ENCODE measurements at places on chromosomes 1 and 21.

GRCh38 chr1:108843390-108844137, 13.3 kb downstream of the AKNAD1 start:
- DNase-seq, result no peak

DNA sequence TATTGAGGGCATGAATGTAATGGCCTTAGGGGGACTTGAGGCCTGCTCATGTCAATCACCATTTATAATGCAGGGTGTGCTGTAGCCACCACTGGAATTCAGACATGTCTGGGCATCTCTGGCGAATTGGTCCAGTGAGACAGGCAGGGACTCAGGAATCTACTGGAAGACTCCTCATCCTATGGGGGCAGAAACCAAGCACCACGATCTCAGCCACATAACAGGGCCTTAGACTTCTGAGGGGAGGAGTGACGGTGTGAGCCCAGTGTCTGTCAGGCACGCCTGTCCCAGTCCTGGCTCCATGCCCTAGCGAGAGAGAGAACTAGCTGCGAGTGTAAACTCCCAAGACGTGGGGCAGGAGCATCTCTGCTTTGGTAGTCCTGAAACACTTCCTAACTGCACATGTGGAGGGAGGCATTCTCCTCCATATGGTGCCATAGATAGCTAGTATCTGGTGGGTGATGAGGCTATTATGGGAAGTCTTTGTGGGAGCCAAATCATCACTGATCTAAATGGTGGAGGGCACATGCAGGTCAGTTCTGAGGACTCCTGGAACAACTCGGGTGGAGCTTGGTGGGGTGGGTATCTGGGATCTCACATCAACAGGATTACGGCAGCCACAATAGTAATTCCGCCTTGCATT, 29.8 kb upstream of the KIAA0040 start:
- no peak for DNase-seq

DNA sequence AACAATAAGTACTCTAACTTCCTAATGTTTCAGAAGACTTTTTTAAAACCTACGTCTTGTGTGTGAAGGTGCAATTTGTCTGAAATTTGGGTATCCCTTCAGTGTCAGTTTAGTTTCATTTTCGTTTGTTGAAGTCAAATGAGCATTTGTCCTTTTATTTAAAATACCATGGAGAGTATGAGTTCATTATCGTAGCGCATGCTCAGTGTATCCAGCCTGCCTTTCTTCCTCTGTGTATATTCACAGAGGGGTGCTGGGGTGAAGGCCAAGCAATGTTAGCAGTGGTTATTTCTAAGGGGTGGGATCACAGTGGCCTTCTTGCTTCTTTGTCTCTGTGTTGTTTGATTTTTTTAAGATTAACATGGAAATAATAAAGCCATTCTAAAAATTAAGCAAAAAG, 43.2 kb downstream of the CNN3 start:
- no peak for DNase-seq

- no peak for DNase-seq
Measured at GRCh38 chr1:199837321-199837720, 190.2 kb upstream of the NR5A2 start.

DNA sequence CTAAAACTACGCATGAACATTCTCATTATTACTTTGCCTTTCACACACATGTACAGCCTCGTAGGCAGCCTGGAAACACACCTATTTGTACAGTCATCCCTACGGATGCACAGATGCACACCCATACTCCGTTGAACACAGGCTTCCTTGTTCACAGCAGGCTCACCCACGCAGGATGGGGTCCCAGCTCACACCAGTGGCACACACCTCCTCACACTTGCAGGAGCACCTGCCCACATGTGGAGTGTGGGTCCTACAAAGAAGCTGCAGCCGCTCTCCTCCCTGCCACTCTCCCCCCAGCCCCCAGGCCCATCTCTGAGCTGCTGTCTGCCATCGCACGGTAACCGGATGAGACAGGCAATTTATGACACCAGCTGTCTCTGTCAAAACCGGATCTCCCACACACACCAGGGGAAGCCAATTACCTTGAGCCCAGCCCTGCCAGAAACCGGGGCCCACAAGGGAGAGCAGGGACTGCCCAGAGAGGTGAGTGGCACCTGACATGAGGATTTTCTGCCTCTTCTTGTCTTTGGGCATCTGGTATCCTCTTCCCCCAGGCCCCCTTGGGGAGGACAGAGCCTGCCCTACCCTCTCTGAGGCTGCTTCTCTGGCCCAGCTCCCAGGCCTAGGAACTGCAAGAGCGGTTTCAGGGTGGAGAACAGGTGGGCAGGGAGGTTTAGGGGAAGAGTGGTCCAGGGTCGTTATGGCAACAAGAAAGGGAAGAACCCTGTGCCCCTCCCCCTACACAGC, 175.4 kb downstream of the IGSF21 start:
- no peak for DNase-seq

GRCh38 chr1:157137408-157138219, 581 bp downstream of the ETV3 start:
- no peak for DNase-seq

GRCh38 chr1:205369701-205370123, 13.0 kb upstream of the KLHDC8A start:
- DNase-seq, result no peak

DNA sequence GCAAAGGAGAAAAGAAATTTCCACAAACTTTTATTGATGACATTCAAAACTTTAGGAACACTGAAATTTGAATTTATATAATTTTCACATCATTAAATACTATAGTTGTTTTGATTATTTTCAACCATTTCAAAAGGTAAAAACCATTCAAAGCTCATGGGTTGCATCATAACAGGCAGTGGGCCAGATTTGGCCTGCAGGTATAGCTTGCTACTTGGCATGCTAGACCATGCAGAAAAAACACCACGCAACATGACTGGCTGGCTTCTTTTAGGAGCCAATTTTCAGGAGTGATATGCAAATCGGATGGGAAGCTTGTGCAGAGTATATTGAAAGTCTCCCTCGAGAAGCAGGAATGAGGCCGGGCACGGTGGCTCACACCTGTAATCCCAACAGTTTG, 144.8 kb downstream of the GLUL start:
- no peak for DNase-seq

DNA sequence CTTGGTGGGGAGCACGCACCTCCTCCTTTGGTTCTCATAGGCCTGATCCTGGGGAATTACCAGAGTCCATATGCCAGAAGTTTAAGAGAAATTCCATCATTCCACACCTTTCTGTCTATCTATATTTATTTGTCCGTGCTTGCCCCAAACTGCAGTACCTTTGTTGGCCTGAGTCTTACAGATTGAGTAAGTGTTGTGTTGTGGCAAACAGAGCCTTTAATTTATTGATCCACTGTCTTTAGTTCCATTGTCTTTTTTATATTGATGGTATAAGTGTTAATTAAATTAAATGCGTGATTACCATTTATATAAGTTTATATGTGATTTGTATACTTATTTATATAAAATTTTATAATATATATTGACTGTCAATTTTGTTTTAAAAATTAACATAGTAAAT, 4.9 kb downstream of the SH3BGR start:
- no peak for DNase-seq

DNA sequence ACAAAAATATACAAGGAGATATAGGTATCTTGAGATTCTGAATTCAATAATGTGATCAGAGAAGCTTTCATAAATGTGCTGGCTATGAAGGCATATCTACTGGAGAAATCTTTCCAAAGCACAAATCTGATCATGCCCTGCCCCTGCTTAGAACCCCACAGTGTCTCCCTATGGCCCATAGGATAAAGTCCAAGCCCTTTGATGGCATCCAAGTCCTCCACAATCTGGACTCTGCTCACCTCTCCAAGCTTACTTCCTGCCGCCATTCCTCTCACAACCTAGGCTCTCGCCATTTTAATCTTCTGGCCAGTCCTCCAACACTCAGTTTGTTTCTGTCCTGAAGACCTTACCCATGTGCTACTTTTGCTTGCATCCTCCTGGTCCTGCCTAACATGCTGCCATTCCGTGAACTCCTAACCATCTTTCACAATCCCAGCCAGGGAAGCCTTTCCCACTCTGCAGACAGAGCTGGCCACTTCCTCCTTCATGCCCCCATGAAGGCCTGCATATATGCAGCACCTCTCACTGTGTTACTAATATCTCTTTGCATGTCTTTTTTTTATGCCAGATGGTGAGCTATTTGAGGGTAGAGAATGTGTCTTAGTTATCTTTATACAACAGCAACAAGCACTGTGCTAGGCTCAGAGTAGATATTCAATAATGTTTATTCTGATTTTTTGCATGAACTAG, 5.6 kb upstream of the ATP1A1 start:
- no peak for DNase-seq

DNA sequence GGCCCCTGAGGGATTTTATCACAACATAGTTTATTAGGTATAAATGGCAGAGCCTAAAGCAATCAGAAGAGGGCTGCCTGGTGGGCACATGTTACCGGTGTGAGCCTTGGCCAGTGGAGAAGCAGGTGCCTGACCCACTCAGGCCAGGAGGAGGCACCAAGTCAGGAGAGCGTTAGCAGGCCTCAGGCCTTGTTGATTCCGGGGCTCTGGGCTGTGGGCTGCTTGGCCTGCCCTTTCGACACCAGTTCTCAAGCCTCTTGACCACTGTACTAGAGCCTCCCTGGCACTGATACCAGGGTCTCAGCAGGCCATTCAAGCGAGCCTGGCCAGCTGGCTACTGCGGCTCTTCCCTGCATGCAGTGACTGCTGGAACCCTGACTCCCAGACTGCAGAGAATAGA, 20.8 kb downstream of the CLDN14 start:
- no peak for DNase-seq

DNA sequence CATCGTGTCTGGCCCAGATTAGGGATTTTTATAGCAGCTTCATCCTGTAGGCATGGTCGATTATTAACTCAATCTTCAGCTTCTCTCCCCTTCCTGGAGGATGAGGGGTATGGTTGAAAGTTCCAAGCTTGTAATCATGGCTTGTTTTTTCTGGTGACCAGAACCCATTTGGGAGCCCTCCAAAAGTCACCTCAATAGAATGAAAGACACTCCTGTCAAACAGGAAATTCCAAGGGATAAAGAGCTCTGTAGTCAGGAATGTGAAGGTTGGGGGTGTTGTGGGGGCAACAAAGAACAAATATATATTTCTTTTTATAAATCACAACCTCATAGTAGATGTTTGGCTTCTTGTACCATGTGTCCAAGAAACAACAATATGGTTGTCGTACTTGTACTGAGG, 212.7 kb upstream of the ESRRG start:
- DNase-seq, result no peak

- no peak for DNase-seq
Measured at GRCh38 chr1:232319072-232319471, 310.9 kb downstream of the SIPA1L2 start.

GRCh38 chr1:223083831-223084230, 59.2 kb downstream of the TLR5 start:
- DNase-seq, result no peak

DNA sequence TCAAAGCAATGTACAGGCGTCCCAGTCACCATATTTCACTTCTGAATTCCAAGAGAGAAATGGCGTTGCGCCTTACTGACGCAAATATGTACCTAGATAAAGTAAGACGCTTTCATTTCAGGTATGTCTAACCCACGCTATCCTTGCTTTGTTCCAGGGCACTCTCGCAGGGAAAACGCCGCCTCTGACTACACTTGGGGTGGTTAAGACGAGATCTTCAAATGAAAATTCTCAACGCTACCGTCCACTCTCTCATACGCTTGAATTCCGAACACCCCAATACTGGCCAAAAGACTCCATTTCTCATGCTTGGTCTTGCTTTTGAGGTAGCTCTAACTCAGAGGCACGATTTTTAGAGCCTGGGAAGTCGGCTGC, 736 bp upstream of the ZMPSTE24 start:
- DNase-seq, result no peak

DNA sequence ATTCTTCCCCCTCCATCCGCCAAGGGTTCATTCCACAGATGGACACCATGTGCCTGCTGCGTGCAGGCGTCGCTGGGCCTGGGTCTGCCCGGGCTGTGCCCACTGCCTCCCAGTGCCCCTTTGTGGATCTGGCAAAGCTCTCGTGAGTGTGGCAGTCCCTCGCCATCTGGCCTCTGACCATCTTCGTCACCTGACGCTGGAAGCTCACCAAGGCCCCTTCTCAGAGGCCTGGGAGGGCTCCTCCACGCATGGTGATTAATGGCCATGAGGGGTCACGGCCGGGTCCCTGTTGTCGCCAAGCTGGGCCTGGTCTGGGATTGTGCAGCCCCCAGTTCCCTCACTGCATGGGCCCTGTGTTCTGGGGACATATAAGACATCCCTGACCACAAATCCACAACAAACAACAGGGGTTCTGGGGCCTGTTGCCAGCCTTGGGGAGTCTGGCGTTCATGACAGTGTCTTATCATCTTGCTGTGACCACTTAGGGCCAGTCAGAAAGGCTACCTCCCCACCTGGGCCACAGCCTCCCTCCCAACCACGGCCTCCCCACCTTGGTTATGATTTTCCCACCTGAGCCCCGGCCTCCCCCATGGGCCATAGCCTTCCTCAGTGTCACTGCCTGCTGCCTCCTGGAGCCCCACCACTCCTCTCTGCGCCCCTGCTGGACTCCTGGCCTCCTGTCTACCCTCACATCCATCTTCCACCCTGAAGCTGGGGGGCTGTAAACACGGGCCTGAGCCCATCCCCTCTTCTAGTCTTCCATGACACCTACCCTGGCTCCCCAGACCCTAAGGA, 27.9 kb downstream of the SLC45A1 start:
- no peak for DNase-seq

DNA sequence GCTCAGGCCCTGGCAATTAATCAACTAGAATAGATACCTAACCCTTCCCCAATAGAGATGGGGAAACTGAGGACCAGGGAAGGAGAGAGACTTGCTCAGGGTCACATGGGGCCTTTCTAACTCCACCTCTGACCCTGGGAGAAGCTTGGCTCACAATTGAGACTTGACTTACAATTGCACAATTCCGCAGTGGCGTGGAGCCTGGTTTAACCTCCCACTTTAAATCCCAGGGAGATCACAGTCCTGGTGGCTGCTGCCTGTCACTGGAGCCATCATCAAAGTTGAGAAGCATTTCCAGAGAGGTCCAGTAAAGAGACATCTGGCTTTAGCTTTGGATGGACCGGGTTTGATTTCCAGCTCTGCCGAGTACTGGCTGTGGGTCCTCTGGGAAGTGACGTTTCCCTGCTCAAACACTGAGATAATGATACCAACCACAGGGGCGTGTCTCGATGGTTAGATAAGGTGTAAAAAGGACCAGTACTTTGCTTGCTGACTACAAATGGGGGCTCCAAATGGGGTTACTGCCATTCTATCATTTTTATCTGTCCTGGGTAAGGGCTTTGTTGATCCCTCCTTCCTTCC, 39.3 kb downstream of the TRIM62 start:
- no peak for DNase-seq

All from skeletal muscle cell (primary cell).